NCI-H748 treated with DMSO at 0.1 percent for 48 hours (cell line): ENCODE measurements at places on chromosomes 1 and 21.

GRCh38 chr1:207647671-207648333, 2.9 kb downstream of the CR1L start:
- DNase-seq = no peak

DNA sequence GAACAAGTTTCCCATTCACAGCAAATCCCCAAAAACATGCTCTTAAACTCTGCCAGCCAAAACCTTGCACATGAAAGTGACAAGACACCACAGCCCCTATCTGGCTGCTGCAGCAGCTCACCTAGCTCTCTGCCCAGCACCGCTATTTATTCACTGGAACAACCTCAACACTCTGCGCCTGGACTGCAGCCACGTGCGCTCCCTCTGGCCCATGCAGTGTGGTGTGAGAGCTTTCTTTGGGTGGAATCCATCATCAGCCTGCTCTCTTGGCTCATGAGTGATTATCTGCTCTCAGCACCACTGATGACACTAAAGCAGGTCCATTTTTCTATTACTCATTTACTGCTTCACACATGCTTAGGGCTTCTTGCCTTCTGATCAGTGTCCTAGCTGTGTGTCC, 11.4 kb downstream of the KCNJ6 start:
- no peak for DNase-seq

- no peak for DNase-seq
Observed at GRCh38 chr1:31924839-31925238, 13.3 kb downstream of the PTP4A2 start.

DNA sequence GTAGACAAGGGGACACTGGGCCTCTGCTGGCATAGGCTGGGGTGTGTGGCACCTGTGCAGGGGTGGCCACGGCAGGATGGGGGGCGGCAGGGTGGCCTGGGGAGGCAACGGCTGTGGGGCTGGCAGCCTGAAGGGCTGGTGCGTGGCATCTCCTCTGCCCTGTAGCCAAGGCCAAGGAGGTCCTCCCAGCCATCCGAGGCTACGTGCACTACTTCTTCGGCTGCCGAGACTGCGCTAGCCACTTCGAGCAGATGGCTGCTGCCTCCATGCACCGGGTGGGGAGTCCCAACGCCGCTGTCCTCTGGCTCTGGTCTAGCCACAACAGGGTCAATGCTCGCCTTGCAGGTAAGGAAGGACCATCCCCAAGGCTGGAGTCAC, 36.0 kb upstream of the LHX4 start:
- no peak for DNase-seq

DNA sequence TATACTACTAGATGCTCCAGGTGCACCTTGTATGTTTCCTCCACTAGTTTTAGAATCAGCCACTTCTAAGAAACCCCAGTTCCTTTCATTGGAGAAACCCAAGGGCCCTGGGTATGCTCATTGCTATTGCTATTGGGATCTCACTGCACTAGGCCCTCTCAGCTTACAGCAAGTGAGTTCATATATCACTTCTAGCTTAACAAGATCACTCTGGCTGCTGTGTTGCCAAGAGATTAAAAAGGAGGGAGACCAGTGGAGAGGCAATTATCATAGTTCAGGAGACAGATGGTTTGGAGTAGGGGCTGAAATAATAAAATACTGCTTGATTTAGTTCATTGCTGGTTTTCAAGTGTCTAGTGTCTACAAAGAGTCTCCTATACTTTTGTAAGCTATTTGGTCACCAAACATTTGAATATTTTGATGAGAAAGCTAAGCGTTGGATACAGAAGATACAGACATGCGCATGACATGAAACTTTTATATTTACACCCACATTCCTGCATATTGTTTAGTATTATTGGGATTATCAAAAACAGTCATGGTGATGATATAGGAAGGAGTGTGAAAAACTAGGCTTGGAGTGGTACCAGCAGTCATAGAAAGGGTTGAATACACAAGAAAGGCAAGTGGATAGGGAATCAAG, 671.9 kb downstream of the ADGRL2 start:
- DNase-seq = no peak

DNA sequence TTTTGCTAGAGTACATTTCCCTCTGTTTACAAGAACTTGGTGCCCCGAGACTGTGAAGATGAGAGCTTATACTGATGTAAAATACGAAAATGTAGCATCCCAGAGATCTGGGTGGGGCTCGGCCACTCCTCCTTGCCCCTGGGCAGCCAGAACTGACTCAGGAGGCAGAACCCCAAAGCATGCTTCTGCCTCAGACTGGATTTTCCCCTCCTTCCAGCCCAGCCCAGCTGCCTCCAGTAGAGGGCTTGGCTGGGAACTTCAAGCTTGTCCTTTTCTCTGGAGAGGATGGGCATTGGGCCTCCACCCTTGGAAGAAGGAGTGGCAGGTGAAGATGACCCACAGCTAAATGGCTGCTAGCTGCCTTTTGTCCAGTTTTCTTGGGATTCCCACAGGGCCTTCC, 24.3 kb upstream of the BTG2 start:
- DNase-seq = no peak

GRCh38 chr1:53176452-53177208, 20.0 kb upstream of the CPT2 start:
- DNase-seq = peak; percentile 33

DNA sequence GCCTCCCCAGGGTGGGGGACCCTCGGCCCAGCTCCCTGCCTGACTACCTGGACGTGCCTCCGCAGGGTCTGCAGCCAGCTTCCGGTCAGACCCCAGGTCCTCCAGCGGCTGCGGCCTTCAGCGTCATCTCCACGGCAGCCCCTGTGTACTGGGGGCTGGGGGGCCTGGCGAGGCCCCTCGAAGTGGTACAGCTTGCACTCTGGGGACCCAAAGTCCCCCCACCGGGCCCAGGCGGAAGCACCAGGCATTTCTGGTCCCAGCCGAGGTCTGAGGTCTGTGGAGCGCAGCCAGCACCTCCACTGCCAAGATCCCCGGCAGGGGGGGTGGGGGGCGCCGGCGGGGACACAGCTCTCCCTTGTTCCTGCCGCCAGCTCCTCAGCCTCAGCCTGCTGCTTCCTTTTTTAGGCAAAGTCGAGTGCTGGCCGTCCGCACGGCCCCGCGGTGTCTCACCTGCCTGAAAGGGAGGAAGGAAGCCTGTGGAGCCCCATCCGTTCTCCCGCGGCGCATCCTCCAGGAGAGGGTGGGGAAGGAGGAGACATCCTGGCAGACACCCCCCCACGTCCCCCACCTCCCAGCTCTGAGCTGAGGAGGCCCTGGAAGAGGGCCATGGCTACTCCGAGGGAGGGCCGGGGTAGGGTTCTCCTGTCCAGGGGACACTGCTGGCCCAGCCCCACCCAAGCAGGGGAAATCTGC, 1.2 kb upstream of the VWA1 start:
- DNase-seq = no peak

DNA sequence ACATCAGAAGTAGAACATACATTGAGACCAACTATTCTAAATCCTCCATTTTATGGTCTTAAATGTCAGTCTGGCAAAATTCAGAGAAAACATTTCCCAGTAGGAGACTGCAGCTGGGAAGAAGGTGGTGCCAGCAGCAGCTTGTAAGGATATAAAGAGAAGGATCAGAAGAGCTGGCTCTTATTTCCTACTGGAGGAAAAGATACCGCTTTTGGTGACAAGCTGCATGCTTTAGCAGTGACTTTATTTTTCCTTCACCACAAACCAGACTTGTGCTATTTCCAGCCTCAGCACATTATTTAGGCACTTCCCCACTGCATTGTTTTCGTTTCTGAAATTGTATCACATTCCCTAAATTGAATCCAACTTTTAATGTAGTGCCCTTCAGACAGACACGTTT, 28.4 kb downstream of the RNF11 start:
- DNase-seq = no peak

GRCh38 chr1:181647314-181648035, 164.2 kb downstream of the CACNA1E start:
- DNase-seq = no peak

- no peak for DNase-seq
Observed at GRCh38 chr1:40976952-40977690, 2.4 kb upstream of the CTPS1 start.

GRCh38 chr1:21867451-21867996, 55.5 kb downstream of the LDLRAD2 start:
- no peak for DNase-seq

GRCh38 chr21:43826623-43826974, 37.2 kb downstream of the RRP1 start:
- no peak for DNase-seq

DNA sequence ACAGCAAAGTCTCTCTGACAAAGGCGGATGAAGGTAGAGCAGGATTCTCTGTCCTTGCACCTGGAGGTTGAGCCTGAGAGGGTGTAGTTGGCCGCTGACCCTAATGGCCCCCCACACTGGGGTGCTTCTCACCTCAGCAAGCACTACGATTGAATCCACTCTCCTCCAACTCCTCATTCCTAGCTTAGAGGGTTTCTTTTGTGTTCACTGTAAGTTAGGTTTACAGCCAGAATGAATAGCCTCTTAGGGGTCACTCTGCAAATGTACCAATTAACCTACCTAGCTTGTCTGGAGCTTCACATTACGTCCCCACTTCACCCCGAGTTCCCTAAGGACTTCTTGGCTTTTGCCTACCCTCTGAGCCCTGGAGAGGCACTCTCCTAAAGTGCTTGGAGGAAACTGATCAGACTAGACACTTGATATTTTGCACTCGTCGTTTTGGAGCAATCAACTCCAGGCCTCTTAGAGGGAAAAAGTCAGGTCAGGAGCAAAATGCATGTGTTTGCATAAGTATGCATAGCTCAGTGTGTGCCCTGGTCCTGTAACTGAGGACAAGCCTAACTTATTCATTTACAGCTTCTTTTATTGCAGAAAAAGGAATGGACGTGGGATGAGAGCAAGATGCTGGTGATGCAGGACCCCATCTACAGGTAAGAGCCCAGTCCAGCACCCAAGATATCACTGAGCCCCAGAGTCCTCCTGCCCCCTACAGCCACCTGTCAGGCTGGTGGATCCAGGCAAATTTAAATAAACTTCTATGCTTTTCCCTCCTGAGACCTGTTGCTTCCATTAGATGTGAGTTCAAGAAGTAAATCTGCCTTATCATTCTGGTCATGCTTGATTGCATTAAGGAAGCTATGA, 76.4 kb downstream of the SPATA46 start:
- no peak for DNase-seq

- no peak for DNase-seq
Observed at GRCh38 chr21:44994047-44994694, 54.3 kb downstream of the SLX9 start.

- no peak for DNase-seq
Observed at GRCh38 chr1:168178227-168178637, 530 bp upstream of the TIPRL start.

DNA sequence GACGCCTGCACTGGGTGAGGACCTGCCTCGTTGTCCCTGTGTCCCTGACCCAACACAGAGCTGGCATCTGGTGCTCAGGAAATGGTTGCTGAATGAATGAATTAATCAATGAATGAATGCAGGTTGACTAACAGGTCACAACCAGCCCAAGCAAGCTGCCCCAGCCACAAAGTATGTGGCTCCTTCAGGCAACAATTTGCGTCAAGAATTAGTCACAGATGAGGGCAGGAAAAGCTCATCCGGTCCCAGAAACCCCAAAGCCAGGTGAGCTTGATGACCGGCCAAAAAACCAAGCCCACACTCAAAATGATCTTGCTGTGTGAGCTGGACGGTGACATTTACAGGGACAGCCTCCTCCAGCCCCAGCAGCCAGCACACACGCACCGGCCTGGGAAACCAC, 40.6 kb upstream of the GPR153 start:
- no peak for DNase-seq

GRCh38 chr1:5768014-5768413, 224.2 kb downstream of the NPHP4 start:
- no peak for DNase-seq

- no peak for DNase-seq
Observed at GRCh38 chr21:16535626-16536025, 805.8 kb downstream of the USP25 start.

GRCh38 chr1:116457946-116458604, 85.0 kb downstream of the ATP1A1 start:
- DNase-seq = no peak

- no peak for DNase-seq
Observed at GRCh38 chr1:237509748-237510147, 381.0 kb downstream of the ZP4 start.
